ENCODE measurements at places on chromosomes 13 and 19. TPM values are rescaled to one million over a fixed set of nuclear protein-coding genes. Genes with fewer than 3 reads are reported as not detected.

The IGFL4 gene
- not detected for total RNA-seq

The FFAR2 gene
- not detected for total RNA-seq

The KLHL1 gene
- not detected for total RNA-seq

The ZNF547 gene
- 1.6 TPM for total RNA-seq

The SHANK1 gene
- 0.98 TPM for total RNA-seq

The FFAR3 gene
- 0.16 TPM for total RNA-seq

The ZNF283 gene
- total RNA-seq: 6.9 TPM
